PC-9 (cell line): ENCODE measurements at places on chromosomes 7 and 10. TPM values are rescaled to one million over a fixed set of nuclear protein-coding genes. Genes with fewer than 3 reads are reported as not detected.

DNA sequence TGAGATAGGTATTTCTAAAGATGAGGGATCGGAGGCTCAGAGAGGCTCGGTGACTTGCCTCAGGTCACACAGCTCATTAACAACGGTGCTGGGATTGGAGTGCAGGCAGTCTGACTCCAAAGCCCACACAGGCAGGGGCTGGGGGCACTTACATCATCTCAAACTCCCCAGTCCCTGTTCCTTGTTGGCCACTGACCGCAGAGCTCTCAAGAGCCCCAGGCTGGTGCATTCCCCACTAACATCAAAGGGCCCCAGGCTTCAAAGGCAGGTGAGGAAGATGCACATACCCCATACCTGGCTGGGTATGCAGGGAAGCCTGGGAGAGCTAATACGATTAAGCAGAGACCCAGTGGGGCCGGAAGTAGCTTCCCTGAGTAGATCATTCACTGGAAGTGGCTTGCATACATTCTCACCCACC, 13.7 kb upstream of the NODAL start:
- 0 out of 2 replicates have a peak, but pooled peaks cover 4% of the 10 kb centered on the region for H3K4me1 ChIP-seq
- H3K36me3 ChIP-seq: no peaks in the 10 kb centered on the region
- DNase-seq: no peak
- no peak overlapping the region for H3K27ac ChIP-seq
- no peak overlapping the region for H3K4me3 ChIP-seq
- peaks cover 16% of the 10 kb centered on the region; the same call in 1 of the 2 replicates for H3K27me3 ChIP-seq

DNA sequence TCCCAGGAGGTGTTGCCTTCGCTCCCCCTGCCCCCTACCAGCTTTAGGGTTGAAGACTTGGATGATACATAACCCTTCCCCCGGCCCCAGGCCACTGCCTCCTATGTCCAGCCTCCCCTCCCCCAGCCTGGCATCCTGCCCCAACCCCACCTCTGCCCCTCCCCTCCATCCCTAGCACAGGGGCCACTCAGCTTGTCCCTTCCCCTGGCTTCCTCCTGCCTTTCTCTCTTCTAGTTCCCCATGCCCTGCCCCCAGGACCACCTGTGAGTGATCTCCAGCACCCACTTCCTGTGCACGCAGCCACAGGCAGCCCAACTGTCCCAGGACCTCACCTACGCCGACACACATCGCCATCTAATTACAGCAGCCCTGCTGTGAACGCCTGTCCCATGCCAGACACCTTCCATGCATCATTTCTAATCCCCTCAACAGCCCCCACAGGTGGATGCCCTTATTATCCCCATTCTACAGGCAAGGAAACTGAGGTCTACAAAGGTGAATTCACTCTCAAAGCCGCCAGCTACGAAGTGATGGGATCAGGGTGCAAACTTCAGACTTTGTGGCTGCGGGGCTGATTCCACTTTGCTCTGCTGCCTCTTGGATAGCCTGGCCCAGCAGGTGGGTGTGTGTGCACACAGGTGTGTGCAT, 82.4 kb upstream of the CHST15 start:
- no peaks in the 10 kb centered on the region for H3K27me3 ChIP-seq
- no peaks in the 10 kb centered on the region for H3K36me3 ChIP-seq
- no peak overlapping the region for H3K4me3 ChIP-seq
- H3K27ac ChIP-seq: no peak overlapping the region
- no peak for DNase-seq

DNA sequence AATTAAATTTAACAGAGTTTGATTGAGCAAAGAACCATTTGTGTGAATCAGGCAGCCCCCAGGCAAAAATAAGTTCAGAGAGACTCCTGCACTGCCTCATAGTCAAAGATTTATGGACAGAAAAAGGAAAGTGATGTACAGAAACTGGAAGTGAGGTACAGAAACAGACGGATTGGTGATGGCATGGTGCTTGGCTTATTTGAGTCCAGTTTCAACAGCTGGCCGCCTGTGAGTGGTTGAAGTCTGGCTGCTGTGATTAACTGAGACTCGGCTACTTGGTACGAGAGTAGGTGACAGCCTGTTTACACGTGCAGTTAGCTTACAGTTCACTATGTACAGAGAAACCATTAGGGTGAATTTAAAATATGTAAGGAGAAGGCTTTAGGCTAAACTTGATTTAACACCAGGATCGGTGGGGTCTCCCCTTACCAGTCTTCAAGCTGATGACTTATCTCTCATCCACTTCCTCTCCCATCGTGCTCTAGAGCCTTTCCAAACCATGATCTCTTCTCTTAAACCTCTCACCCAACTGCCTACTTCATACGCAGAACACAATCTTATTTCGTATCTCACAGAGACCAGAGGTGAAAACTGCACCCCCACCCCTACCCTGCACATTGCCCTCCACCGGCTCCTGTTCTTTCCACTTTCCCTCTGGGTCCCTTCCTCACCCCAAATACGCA, 5.0 kb upstream of the MSMB start:
- no peaks in the 10 kb centered on the region for H3K36me3 ChIP-seq
- no peak overlapping the region for H3K27ac ChIP-seq
- no peaks in the 10 kb centered on the region for H3K27me3 ChIP-seq

DNA sequence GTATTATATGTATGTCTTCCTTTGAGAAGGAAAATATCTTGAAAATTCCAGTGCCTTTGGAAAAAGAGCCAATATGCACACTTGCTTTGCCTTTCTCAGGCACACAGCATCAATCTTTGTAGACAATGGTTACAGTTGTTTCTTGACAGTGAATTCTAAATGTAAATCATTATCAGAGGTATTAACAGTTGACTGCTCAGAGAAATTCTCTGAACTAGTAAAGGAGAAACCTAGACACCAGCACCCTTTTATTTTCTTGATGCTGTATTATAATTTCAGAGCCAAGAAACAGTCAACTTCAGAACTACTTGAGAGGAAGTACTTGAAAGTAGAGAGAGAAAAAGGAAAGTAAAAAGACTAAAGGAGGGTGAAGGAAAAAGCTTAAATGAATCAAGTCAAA, 185.8 kb upstream of the SMIM30 start:
- H3K36me3 ChIP-seq: no peaks in the 10 kb centered on the region
- H3K27ac ChIP-seq: no peak overlapping the region
- no peaks in the 10 kb centered on the region for H3K27me3 ChIP-seq

INHBA gene
- 17.3 and 17.6 TPM in 2 replicates for total RNA-seq
